ENCODE measurements at places on chromosomes 5 and 9. TPM values are rescaled to one million over a fixed set of nuclear protein-coding genes. Genes with fewer than 3 reads are reported as not detected.

DNA sequence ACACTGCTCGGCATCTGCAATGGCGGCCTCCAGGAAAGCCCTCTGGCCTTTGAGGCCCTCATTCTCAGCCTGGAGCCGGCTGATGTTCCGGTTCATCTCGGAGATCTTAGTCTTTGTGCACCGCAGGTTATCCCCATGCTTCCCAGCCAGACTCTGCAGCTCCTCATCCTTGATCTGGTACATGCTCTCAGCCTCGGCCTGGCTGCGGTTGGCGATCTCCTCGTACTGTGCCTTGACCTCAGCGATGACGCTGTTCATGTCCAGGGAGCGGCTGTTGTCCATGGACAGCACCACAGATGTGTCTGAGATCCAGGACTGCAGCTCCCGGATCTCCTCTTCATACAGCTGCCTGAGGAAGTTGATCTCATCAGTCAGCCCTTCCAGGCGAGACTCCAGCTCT, 21.9 kb downstream of the CEP120 start:
- no peak for DNase-seq

- no peak for DNase-seq
These were observed 134.9 kb downstream of the PRDM6 start for GRCh38 chr5:123223921-123224320.

Gene PCDH12
- total RNA-seq = 0.07 TPM

GRCh38 chr5:74562122-74562521, 78.4 kb downstream of the ENC1 start:
- DNase-seq = no peak

DNA sequence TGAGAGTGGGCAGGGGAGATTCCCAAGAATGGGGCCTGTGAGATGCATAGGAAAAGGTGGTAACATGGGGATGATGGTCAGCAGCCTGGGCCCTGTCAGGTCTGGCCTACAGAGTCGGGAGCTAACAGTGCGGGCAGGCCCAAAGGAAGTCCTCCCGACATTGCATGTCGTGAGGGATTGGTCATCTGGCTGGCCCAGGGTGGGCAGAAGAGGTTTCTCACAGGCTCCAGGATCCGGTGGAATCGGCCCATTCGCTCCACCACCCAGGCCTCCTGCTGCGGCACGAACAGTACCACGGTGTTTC, 514 bp downstream of the STOML2 start:
- DNase-seq = no peak

Gene GPR150
- total RNA-seq = not detected

Gene NEUROG1
- total RNA-seq = not detected

Gene GDF9
- 0.14 TPM for total RNA-seq

Gene CENPK
- 33.3 TPM for total RNA-seq

Gene TNFSF8
- not detected for total RNA-seq

DNA sequence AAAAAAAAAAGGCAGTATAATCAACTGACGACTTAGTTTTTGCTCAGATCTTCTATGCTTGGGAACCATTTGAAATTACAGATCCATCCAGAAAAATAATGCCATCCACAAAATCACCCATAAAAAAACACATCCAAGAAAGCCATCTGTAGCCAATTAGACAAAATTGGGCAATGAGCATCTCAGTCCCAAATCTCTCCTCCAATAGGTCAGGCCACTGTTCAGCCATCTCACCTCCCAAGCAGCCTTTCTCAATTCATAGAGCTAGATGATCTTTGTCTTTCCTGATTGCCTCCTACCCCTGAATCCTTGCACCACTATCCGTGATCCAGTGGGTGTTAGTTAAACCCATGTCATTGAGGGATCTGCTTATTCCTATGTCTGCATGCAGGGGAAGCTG, 139.6 kb downstream of the SCAMP1 start:
- no peak for DNase-seq

Gene CACFD1
- total RNA-seq = 2.2 TPM

Gene PRSS3
- total RNA-seq = 89.9 TPM

Gene HTR1A
- not detected for total RNA-seq

Gene GLDC
- 1.3 TPM for total RNA-seq

GRCh38 chr5:170493028-170493820, 10.6 kb upstream of the KCNIP1 start:
- DNase-seq = no peak

DNA sequence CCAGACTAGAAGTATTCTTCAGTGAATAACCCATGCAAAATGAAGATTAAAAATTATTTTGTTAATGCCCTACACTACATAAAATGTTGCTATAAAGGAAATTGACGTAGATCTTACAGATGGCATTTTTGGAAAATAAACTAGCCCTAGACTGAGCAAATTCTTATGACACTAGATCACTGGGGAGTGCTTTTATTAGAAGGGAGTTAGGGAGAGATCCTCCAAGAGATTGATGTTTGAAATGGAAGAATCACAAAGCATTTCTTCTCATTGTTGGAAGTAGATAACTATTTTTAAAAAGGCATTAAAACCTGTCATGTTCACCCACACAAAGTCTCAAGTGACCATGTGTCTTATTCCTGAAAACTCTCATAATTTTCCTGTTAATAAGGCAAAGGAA, 351.1 kb upstream of the TLE4 start:
- DNase-seq = peak; percentile 20

DNA sequence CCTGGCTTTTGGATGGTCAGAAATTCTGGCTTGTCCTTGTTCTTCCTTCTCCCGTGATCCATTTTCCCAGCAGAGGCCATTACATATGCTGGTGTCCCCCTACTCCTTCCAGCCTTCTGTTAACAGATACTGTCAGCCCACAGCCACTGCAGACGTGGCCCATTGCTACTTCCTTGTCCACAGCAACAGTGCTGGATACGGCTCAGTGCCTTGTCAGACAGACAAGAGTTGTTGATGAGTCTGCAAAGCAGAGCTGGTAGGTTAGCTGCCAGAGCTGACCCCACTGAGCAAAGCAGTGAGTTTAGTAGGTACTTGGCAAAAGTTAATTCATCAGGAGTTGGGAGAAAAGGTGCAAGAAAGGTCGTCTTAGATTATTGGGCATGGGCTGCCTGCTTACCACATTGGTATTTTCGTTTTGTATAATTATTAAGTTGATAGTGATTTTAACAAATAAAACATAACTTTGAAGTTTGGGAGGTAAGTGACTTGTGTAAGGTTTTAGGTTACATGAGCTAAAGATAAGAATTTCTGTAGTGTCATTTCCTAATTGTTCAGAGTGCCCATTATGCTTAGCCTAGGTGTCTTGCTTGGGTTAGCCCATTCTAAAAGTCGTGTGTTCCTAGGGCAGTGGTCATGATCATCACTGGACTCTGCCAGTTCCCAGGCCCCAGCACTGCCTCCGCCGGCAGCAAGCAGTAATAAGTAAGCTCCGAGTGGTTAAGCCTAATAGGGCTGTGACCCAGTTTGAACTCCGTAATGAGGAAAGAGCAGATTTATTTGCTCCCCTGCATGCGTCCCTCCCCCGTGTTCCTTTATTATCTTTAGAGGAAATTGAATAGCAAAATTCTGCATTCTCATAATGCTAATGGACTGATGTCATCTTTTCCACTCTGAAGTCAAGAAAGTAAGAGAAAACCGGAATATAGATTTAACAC, 292.0 kb downstream of the FANCC start:
- no peak for DNase-seq

GRCh38 chr9:22054076-22054475, 45.0 kb upstream of the CDKN2B start:
- no peak for DNase-seq

Gene MOB3B
- total RNA-seq = 35.0 TPM

DNA sequence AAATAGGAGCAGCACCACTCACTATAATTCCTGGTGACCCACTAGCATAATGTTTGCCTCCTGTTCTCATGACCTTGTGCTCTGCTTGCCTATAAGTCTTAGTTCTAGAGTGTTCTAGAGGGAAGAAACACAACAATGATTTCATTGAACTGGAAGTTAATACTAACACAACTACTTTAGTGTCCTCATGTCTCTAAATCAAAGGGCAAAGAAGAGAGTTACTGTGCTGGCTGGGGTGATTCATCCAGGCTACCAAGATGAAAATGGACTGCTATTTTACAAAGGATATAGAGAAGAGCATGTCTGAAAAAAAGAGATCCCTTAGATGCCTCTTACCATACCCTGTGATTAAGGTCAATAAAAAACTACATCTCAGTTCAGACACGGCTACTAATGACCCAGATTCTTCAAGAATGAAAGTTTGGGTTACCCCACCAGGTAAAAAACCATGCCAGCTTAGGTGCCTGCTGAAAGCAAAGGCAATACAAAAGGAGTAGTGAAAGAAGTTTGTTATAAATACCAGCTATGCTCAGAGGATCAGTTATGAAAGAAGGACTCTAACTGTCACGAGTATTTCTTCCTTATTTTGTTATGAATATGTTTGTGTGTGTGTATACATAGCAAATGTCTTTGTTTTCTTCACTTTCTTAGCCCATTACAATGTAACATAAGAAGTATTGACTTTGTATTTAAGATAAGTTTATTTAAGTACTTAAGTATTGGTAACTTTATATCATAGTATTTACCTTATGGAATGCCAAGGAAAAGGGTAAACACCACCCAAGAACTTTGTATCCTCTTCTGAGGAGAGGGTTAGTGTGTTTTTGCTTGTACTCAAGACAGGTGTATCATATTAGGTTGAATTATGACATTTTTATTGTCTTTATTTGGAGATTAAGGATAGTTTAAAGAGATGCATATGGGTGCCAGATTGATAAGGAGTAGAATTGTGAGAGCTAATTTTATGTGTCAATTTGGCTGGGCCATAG, 314.1 kb upstream of the PTGER4 start:
- DNase-seq = no peak

GRCh38 chr5:73434461-73434860, 14.1 kb downstream of the FOXD1 start:
- DNase-seq = no peak

Gene C9
- total RNA-seq = not detected

GRCh38 chr9:68704814-68705530, at the start of gene PIP5K1B:
PIP5K1B (plus strand) TSS chr9:68705240; CDS start chr9:68822615, 117,375 bp downstream.
- DNase-seq = peak; percentile 15

Gene SV2C
- 0.11 TPM for total RNA-seq

DNA sequence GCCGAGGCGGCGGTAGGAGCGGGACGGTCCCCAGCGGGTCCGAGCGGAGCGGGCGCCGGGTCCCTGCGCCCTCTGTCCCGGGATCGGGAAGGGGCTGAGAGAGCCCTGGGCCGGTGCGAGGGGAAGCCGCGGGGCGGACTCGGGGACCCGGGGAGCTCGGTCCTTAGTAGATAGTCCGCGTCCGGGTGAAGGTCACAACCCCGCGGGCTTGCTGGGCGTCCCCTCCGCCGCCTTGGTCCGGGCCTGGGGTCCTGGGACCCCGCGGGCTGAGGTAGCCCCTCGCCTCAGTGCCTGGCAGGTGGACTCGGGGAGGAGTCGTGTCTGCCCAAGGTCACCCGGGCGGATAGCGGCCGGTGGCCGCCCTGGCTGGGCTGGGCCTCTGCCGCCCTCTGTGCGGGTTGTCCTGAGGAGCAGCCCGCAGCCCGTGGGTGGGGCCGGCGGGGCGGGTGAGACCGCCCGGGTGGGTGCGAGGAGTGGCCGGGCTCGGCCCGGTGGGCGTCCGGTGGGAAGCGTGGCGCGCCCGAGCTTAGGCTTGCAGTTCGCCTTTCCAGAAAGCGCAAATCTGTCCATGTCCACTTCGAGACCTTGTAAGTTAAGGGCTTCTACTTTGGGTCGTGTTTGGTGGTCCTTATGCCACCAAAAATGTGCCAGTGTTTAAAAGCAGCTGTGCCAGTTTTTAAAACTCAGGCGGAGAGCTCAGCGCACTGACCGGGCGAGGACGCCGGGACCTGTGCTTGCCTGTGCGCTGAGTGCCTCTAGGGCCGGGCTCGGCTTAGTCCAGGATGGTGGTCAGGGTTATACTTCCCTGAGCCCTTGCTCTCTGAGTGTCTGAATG, 554 bp downstream of the SDHA start:
- DNase-seq = peak; percentile 28

Gene EIF4E1B
- not detected for total RNA-seq

DNA sequence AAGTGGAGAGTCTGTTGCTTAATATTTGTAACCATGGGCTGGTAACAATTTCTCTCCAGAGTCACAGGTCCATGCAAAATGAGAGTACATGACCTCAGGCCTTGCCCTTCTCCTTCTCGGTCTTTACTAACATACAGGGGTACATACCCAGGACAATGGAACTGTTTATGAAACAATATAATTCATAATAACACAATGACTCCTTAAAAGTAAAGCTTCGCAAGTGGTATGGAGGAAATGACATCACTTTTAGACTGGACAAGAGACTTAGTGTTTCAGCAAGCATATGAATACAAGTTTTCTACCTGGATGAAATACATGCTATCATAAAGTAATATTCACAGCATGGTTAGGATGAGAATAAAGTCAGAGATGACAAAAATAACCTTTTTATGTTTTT, 386.6 kb downstream of the PLK2 start:
- DNase-seq = no peak

Gene LCN1
- total RNA-seq = not detected

GRCh38 chr5:11323761-11324160, 562.7 kb upstream of the DAP start:
- DNase-seq = no peak

- DNase-seq = peak; percentile 52
These were observed 1.1 kb upstream of the SPIN1 start for GRCh38 chr9:88387036-88387551.

GRCh38 chr5:10567781-10568321, 4.0 kb downstream of the ANKRD33B start:
- no peak for DNase-seq

DNA sequence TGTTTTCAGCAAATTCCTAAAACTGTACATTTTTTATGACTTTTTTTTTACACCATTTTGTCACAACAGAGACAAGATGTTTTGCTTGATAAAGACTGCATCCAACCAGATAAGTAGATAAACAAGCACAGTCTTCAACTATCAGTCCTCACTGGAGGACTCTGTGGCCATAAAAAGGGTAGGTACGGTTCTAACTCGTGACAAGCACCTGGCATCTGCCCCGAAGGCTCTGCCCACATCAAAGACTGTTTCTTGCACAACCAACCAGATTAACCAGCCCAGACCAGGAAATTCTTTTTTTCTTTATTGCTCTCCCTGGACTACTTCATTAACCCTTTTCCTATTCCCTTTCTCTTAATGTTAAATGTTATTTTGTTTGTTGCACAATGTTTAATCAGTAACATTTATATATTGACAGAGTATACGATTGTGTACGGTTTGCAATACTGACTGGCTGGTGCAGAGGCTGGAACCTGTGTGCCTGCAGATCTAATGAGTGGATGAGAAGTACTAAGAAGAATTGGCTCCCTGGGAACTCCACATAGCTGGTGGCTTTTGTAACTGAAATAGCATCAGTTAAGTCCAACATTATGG, 74.1 kb downstream of the SERINC5 start:
- peak; percentile 51 for DNase-seq

DNA sequence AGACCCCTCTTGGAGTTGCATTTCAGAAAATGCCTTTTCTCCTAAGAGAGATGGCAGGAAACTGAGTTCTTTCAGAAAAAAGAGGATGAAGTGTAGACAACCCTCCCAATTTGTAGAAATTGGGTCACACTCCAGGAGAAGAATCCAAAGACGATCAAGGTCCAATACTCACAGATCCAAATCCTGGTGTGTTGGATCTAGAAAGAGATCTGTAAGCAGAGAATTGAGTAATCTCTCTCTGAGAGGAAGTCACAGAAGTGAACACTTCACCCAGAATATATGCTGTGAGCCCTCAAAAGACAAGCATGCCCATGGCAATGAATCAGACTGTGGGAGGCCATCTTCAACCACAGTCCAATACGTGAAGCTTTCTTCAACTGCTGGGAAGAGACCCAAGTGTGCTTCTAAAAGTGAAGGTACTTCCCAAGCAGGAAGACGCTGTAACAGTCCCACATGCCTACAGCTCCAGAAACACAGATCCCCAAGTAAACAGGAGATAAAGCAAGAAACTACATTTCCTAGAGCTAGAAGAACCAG, 182.7 kb downstream of the SMC2 start:
- DNase-seq = no peak

Gene IRX2
- total RNA-seq = 18.2 TPM

Gene SLU7
- 33.9 TPM for total RNA-seq
